Stimulated activated CD4-positive, alpha-beta T cell treated with anti-CD3 and anti-CD28 coated beads, Interleukin-1b, Interleukin-23, amount 100 ng/mL, for 48 hours (primary cell): ENCODE measurements at places on chromosomes 2 and 18.

DNA sequence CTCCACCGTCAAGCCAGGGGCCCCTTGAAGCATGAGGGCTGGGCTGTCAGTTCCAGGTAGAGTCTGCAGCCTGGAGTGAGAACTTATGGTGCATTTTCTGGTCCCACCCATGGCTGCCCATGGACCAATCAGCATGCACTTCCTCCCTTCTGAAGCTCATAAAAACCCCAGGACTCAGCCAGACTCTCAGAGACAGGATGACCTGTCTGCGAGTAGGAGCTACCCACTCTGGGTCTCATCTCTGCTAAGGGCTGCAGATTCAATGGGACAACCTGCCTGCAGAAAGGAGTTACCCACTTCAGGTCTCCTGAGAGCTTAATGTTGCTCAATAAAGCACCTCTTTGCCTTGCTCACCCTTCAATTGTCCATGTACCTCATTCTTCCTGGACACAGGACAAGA lies 9.4 kb upstream of the DUSP19 start:
- no peak for DNase-seq

- DNase-seq, result no peak
Observed at GRCh38 chr2:42314892-42315468, 46.0 kb downstream of the COX7A2L start.

GRCh38 chr2:119305497-119306195 lies 61.0 kb downstream of the C2orf76 start:
- no peak for DNase-seq

GRCh38 chr2:196613302-196613701 lies 26.2 kb upstream of the CCDC150 start:
- no peak for DNase-seq

DNA sequence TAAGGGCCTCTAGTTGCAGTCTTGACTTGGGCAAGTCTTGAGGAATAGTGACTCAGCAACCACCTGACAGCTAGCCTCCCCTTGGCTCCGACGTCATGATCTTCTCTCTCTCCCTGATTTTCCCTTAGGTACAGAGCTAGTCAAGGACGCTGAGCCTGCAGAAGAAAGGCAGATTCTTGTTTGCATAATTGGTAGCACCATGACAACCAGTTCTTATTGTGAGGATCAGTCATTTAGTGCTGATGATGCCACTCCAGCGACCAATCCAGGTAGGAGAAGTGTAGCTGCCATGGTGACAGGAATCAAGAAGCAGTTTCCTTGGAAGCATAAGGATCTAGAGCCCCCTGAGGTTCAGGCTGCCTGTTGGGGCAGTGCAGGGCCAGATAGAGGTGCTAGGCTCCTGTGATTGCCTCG lies 2.8 kb upstream of the RESP18 start:
- no peak for DNase-seq

DNA sequence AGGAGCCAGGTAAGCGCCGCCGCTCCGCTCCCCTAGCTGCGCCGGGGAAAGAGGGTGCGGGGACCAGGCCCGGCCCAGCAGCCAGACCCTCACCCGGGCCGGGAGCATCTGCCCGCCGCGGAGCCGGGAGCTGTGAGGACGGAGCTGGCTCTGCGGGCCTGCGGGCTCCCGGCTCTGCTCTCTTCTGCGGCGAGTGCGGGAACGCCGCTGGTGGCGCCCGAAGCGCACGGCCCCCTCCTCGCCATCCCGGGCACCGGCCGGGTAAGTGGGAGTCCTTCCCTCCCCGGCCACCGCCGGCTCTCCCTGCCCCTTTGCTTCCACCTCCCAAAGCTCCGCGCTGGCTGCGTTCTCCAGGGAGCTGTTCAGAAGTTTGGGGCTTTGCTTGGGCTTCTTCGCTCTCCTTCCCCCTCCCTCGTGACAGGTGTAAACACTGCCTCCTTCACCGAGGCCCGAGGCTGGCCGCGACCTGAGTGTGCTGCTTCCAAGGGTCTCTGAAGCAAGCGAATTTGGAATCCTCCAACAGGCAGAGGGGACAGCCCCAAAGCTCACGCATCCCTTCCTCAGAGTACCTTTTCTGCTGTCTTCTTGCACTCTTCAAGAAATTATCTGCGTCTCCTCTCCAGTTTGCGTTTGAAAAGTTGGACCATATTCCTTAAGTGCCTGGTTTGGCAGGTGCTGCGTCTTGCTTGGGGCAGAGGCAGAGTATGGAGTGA lies 632 bp downstream of the AFTPH start:
- peak; percentile 43 for DNase-seq

DNA sequence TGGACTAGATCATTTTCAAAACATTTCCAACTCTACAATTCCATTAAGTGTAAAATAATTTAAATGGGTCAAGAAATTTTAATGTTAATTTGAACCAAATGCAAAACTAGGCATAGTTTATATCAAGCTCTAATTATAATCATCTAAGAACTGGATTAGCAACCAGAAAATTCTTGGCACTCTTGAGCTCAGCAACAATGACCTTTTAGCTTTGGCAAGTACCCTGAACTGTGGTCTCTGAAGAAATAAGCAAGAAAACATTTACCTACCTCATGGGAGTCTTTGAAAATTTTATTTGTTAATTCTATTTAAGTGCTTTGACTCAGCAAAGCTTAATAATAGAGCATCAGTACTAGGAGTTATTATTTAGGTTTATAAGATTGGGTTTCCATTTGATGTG lies 313.2 kb downstream of the SATB2 start:
- DNase-seq, result no peak

DNA sequence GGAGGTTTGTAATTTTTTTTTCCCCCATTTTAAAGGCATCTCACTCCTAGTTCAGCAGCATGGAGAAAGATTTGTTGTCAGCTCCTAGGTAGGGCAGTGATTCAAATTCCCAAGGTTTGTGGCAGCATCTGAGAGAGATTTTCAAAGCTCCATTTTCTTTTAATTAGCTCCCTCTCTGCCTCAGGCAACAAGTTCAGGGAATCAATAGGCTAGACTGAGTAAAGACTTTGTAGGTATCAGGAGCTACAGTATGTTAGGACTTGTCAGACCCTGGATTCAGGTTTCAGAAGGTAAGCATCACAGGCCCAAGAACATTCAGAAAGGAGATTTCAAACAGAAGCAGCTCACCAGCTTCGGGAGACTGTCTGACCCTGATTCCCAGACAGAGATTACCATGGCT lies 273.3 kb upstream of the ERBB4 start:
- DNase-seq, result no peak

DNA sequence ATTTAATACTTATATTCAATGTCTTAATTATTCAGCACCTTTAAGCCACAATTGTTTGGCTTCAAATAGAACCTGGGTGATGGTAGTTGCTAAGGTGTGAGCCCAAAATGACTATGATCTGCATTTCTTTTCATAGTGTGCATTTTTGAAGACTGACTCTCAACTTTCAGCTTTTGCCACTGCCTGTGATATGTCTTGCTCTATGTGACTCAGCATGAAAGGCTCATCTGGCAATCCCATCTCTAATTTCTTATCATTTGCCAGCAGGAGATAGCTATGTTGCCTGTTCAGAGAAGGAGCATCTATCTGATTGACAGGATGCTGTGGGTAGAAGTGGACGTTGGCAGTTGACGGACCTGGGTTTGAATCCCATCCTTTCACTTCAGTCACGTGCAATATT lies 34.5 kb upstream of the CCDC93 start:
- no peak for DNase-seq

- no peak for DNase-seq
Observed at GRCh38 chr2:52314231-52314630, 1282.3 kb upstream of the NRXN1 start.

- no peak for DNase-seq
Observed at GRCh38 chr2:46273225-46273863, 23.9 kb upstream of the EPAS1 start.

DNA sequence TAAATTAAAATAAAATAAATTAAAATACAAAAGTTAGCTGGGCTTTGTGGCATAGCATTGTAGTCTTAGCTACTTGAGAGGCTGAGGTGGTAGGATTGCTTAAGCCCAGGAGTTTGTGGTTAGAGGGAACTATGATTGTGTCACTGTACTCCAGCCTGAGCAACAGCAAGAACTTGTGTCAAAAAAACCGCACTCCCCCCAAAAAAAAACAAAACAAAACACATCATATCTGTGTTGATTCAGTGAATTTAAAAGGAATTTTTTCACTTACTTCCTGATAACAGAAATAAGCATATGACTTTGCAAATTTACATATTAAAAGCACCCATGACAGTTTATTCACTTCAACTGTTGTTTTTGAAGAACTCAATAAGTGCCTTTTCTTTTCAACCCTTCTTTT lies 68.1 kb upstream of the PELI1 start:
- no peak for DNase-seq

GRCh38 chr2:181411105-181411849 lies 45.9 kb upstream of the ITGA4 start:
- DNase-seq, result no peak

- no peak for DNase-seq
Observed at GRCh38 chr18:46809145-46809544, 52.3 kb upstream of the ST8SIA5 start.

DNA sequence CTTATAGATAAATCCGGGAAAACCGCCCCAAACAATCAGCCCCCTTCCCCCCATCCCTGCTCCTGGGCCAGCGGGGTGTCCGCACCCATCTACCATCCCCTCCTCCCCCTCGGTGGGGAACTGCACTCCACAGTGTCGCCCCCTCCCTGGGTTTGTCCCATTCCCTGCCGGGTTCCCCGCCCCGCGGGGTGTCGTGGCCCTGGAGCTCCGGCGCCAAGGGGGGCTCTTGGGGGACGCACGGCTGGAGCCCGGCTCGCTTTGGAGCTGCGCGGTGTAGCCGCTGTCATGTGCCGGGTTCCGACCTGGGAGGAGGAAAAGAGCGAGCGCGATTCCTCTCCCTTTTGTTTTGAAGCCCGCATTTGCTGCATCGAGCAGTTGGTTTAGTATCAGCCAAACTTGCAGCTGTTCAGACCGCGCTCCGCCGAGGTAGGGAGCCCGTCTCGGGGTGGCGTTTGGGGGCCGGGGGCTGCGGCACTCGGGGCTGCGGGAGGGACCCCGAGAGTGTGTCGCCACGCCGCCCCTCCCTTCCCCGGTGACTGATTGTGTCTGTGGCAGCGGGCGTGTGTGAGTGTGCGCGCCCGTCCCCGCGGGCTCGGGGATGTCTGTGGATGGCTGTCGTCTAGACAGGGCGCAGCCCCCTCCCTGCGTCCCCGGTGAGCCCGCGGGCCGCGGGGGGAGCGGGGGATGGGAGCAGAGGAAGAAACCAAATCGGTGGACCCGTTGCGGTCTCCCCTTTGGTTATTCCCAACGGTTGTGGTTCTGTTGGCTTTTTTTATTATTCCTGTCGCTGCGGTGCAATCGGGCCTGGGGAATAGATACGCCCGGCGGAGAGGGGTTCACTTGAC lies 797 bp downstream of the CTIF start:
- DNase-seq, result peak; percentile 13

- DNase-seq, result no peak
Observed at GRCh38 chr18:51059969-51060368, 30.0 kb downstream of the SMAD4 start.

- DNase-seq, result no peak
Observed at GRCh38 chr2:71336802-71337201, 5.2 kb downstream of the ZNF638 start.

- DNase-seq, result no peak
Observed at GRCh38 chr2:37614061-37614738, 57.2 kb downstream of the CDC42EP3 start.

DNA sequence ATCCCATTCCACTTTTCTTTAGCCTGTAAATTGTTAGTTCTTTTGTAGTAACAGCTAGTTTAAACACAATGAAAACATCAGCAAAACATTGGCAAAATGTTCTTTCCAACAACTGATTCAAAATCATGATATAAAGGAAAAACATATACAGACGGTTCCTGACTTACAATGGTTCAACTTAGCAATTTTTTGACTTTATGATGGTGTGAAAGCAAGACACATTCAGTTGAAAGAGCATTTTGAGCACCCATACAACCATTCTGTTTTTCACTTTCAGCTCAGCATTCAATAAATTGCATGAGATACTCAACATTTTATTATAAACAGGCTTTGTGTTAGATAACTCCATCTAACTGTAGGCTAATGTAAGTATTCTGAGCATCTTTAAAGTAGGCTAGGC lies 185.1 kb downstream of the NOL4 start:
- DNase-seq, result no peak

DNA sequence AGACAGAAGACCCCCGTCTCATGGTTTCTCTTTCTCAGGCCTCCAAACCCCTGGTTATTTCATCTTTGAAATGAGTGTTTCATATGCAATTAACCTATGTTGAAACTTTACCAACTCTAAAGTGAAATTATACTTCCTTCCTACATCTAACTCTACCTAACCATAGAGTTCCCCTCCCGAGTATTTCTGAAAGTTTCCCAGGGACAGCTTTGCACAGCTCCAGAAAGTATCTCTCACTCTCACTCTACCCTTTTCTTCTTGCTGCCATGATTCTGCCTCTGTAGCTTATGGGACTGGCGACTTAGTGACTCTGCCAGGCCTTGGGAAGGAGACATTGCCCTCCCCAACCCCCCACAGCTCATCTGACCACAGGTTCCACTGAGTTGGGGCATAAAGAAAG lies 107.9 kb downstream of the B3GNT2 start:
- no peak for DNase-seq

DNA sequence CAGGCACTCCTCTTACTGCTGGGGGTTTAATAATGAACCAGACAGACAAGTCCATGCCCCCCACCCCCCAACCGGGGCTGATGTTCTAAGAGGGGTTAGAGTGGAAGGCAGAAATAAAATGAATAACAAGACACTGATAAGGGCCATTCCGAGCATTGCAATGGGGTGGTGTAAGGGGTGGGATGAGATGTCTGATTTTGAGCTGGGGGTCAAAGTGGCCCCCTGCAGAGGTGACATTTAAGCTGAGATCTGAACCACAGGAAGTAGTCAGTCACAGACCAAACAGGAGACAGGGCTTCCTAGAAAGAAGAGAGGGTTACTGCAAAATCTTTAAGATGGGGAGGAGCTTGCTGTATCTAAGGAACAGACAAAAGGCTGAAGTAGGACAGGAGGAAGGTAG lies 180.6 kb upstream of the SH3BP4 start:
- no peak for DNase-seq

- DNase-seq, result peak; percentile 81
Observed at GRCh38 chr2:20868377-20868776, 45.5 kb upstream of the LDAH start.

DNA sequence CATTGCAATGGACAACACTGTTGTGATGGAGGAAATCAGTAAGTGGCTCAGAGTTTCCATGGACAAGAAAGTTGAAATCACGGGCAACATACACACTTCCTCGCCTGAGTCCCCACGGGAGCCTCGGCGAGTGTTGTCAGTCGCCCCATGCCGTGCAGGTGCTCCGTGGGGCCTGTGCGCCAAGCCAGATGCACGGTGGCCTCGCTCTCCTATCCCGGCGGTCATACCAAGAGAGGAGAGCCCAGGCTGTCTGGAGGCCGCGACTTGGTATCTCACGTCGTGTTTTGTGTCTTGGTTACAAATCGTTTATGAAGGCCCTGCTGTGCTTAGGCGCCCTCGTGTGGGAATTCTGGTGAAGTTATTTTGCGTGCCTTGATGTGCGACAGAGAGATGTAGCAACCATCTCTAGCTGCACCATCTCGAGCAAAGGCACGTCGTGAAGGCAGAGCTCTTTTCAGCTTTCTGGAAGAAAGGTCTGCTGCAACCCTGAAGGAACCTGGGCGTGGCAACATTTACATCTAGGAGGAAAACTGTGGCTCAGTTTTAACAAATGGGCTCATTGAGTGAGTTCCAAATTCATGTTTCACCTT lies 21.8 kb downstream of the ATG4B start:
- peak; percentile 36 for DNase-seq
